ENCODE measurements at places on chromosomes 4 and X.

GRCh38 chrX:6384371-6384770, 150.5 kb downstream of the VCX3A start:
- no peaks in the 10 kb centered on the region for H3K36me3 ChIP-seq
- no peak overlapping the region for H3K4me3 ChIP-seq
- H3K27ac ChIP-seq, result no peak overlapping the region
- no peak for DNase-seq
- no peaks in the 10 kb centered on the region for H3K27me3 ChIP-seq

- no peaks in the 10 kb centered on the region for H3K27me3 ChIP-seq
- H3K4me3 ChIP-seq, result no peak overlapping the region
- H3K4me1 ChIP-seq, result no peaks in the 10 kb centered on the region
- DNase-seq, result no peak
- H3K36me3 ChIP-seq, result no peaks in the 10 kb centered on the region
Measured at GRCh38 chr4:176638992-176639391, 153.7 kb downstream of the VEGFC start.

DNA sequence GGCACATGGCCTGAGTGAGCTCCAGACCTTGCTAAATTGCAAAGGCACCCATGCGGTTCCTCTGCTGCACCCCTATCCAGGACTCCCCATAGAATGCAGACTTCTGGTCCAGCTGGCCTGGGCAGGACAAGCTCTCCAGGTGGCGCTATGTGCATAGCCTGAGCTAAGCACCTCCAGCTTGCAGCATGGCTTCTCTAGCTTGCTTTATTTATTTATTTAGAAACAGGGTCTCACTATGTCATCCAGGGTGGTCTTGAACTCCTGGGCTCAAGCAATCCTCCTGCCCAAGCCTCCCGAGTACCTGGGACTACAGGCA, 5.5 kb upstream of the WFS1 start:
- peaks cover 4% of the 10 kb centered on the region for H3K4me1 ChIP-seq
- no peak overlapping the region for H3K27ac ChIP-seq
- peak; percentile 51 for DNase-seq
- H3K4me3 ChIP-seq, result no peak overlapping the region

- H3K27ac ChIP-seq, result no peak overlapping the region
- no peak overlapping the region for H3K4me3 ChIP-seq
- H3K36me3 ChIP-seq, result no peaks in the 10 kb centered on the region
Measured at GRCh38 chr4:41396214-41396613, 139.5 kb downstream of the UCHL1 start.

DNA sequence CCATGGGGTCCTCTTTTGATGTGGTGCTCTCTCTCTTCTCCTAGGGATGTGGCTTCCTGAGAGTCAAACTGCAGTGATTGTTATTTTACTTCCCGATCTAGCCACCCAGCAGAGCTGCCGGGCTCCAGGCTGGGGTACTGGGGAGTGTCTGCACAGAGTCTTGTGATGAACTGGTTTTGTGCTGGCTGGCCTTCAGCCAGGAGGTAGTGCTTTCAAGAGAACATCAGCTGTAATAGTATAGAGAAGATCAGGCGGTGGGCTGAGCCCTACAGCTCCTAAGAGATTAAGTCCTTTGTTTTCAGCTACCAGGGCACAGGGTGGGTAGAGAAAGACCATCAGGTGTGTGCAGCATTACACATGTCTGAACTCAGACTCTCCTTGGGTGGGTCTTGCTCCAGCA, 59.0 kb upstream of the AGTR2 start:
- no peak overlapping the region for H3K27ac ChIP-seq
- no peak for DNase-seq
- H3K4me3 ChIP-seq, result no peak overlapping the region
- H3K36me3 ChIP-seq, result no peaks in the 10 kb centered on the region
